ENCODE measurements at places on chromosomes 3 and 15. TPM values are rescaled to one million over a fixed set of nuclear protein-coding genes. Genes with fewer than 3 reads are reported as not detected.

MKRN2OS gene
- total RNA-seq, result not detected

GRCh38 chr15:62665449-62665848 is 377.1 kb upstream of the TPM1 start:
- DNase-seq, result no peak
- H3K4me1 ChIP-seq, result no peaks in the 10 kb centered on the region
- H3K27ac ChIP-seq, result peak overlapping the region; percentile 55
- H3K4me3 ChIP-seq, result no peak overlapping the region

DNA sequence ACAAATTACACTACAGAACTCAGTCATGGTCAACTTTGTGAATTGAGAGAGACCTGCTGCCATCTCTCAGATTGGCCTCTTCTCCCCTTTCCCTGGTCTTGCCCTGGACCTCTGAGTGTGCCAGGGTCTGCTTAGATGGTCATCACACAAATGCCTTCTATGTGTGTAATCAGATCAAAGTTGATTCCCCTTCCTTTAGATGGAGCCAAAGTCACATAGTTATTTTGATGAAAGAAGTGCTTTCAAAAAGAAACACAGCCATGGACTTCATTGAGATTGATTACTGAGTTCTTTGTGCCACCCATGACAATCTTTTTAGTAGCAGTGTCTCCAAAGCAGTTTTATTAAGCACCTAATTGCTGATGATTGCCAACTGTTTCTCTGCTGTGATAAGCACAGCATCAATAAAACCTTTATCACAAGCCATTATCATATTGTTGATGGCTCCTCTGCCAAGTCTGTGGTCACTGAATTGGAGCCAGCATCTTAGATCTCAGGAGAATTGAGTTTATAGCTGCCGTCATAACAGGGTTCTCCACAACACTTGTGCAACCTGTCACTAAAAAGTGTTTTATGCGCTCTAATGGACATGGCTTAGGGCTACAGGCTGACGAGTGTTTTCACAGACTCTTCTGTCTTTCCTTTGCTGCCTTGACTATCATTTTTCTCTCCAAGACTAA is 149.7 kb upstream of the NUDT16 start:
- no peaks in the 10 kb centered on the region for H3K36me3 ChIP-seq
- no peak overlapping the region for H3K27ac ChIP-seq
- H3K4me3 ChIP-seq, result no peak overlapping the region
- no peaks in the 10 kb centered on the region for H3K4me1 ChIP-seq

HGD gene
- not detected for total RNA-seq

DNA sequence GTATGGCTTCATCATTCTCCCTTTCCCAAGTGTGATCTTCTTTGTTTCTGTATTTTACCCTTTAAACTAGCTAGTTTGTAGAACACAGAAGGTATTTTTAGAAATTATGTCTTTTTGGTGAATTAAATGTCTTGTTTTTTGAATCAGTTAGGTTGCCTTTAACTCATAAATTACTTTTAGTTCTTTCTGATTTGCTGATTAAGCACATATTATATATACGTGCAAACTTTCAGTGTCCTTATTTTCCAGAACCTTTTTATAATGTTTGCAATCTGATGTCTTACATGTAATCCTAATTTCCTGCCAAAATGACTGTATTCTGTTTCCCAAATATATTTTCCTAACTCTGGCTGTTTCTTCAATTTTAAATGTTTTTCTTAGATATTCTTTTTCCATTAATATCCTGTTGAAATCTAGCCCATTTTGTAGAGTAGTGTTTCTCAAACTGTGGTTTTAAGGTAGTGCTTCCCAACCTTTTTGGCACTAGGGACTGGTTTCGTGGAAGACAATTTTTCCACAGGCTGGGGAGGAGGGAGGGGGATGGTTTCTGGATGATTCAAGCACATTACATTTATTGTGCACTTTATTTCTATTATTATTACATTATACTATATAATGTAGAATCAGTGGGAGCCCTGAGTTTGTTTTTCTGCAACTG is 51.8 kb downstream of the CHD2 start:
- no peaks in the 10 kb centered on the region for H3K4me1 ChIP-seq
- H3K27me3 ChIP-seq, result no peaks in the 10 kb centered on the region
- H3K36me3 ChIP-seq, result peaks cover 59% of the 10 kb centered on the region
- H3K27ac ChIP-seq, result no peak overlapping the region
- no peak for DNase-seq

IL16 gene
- 20.3 TPM for total RNA-seq

DNA sequence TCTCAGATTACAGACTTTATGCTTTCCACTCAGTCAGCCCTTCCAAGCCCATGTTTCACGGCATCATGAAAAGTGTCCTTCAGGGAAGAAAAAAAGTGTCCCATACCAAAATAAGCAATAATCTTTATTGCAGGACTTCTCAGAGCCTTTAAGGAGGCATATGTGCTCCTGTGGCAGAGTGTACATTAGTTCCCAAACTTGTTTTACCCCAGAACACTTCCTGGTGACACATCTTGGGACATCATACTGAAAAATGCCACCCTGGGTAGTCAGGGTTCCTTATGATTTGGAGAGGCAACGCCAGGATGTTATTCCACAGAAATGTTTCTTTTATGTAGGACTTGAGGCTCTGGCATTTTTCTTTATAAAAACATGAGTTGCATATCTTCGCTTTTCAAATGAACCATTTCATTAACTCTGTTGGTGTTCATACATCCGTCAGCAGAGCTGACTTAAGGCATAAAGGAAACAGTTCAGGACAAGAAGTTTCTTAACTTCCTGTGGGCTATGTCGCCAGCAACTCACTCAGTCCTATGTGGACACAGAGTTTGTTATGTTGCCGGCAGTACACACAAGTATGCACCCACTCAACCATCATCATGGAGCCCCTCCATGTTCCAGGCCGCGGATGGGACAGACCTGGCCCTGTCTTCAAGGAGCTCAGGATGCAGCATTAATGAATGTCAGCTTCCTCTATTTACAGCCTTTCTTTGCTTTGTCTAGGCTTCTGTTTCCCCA is 63.8 kb downstream of the CASR start:
- no peaks in the 10 kb centered on the region for H3K27me3 ChIP-seq
- no peaks in the 10 kb centered on the region for H3K4me1 ChIP-seq
- H3K36me3 ChIP-seq, result no peaks in the 10 kb centered on the region
- no peak overlapping the region for H3K4me3 ChIP-seq
- DNase-seq, result no peak

GRAMD1C gene
- total RNA-seq, result 49.8 TPM

GRCh38 chr3:48935530-48935929 is 16.9 kb downstream of the ARIH2 start:
- no peak for DNase-seq

All from breast epithelium (tissue), 4 donors.